ENCODE measurements at places on chromosomes 1 and 21.

DNA sequence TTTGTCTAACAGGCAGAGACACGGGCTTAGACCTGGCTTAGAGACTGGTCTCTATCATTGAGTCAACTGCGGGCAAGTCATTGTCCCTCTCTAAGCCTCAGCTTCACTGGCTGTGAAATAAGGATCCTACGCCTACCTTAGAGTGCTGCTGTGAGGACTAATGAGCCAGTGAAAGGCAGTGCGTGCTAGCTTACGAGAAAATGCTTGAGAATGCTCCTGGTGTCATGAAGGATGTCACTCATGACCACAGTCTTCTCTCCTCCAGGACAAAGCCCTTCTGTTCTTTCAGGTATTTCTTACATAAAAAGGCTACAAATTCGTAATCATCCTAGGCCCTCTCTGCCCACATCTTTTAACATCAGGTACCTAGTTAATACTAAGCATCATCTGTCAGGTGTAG lies 16.5 kb upstream of the A3GALT2 start:
- DNase-seq: no peak

DNA sequence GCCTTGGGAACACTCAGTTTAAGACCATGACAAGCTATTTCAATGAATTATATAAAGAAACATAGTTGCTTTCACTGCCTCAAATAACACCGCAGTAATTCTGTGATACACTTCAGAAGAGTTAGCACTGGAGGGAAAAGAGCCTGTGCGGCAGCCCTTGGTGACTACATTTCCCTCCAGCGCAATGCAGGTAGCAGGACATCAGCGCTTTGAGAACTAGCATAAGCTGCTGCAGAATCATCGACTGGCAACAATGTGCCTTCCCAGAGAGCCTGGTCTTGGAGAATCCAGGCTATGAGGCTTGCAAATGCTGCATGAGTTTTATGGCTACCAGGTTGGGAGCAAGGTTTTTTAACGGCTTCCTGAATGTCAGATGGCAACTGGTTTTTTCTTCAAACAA lies 7.5 kb downstream of the NRIP1 start:
- DNase-seq: no peak

DNA sequence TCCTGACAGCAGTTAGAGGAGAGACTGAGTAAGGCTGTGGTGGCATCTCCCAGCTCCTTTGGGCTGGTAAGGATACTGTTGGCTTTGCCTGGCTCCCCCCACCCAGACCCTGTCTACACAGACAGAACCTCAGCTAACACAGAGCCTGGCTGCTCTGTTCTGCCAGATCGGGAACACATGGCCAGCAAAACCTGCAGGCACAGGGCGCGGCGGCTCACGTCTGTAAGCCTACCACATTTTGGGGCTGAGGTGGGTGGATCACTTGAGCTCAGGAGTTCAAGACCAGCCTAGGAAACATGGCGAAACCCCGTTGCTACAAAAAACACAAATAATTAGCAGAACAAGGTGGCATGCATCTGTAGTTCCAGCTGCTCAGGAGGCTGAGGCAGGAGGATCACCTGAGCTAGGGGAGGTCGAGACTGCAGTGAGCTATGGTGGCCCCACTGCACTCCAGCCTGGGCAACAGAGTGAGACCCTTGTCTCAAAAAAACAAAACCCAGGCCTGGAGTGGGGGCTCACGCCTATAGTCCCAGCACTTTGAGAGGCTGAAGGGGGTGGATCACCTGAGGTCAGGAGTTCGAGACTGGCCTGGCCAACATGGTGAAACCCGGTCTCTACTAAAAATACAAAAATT lies 6.7 kb downstream of the CSTB start:
- DNase-seq: no peak

- no peak for DNase-seq
Observed at GRCh38 chr1:223048026-223048425, 95.0 kb downstream of the TLR5 start.

- no peak for DNase-seq
Observed at GRCh38 chr1:153639280-153639679, 5.4 kb downstream of the CHTOP start.

DNA sequence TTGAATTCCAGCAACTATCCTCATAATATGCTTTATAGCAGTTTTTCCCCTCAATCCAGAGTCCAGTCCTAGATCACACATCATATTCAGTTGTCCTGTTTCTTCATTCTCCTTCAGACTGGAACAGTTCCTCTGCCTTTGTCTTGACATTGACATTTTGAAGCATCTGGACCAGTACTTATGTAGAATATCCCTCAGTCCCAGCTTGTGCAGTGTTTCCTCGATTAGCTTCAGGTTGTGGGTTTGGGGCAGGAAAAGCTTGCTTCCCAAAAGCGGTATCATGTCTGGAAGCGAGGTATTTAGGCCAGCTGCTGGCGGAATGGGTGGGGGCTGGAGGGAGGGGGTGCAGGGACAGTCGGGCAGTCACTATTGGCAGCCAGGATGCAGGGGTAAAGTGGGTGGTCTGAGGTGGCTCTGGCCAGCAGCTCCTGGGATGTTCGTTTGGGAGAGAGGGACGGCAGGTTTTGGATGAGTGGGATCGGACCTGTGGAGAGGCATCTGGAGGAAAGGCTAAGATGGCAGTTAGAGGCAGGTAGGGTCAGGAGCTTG lies 6.5 kb downstream of the THEMIS2 start:
- DNase-seq: no peak

- no peak for DNase-seq
Observed at GRCh38 chr1:171494076-171494475, 8.7 kb downstream of the PRRC2C start.

DNA sequence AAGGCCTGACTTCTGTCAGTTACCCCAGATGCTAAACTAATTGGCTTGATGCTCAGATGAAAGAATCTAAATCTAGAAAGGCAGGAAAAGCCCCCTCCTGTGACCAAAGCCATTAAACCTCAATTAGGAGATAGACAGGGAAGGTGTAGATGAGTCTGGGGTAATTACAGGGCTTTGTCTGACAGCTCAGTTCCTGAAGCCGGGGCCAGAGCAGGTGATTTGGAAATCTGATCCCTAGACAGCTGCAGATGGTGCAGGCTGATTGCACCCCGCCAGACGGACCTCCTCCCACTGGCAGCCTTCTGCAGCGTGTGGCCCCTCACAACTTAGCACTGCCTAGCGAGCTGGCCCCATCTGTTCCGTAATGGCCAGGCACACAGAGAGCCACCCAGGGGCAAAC lies 395.1 kb downstream of the HLX start:
- no peak for DNase-seq

- DNase-seq: no peak
Observed at GRCh38 chr1:243247901-243248300, 7.2 kb downstream of the CEP170 start.

DNA sequence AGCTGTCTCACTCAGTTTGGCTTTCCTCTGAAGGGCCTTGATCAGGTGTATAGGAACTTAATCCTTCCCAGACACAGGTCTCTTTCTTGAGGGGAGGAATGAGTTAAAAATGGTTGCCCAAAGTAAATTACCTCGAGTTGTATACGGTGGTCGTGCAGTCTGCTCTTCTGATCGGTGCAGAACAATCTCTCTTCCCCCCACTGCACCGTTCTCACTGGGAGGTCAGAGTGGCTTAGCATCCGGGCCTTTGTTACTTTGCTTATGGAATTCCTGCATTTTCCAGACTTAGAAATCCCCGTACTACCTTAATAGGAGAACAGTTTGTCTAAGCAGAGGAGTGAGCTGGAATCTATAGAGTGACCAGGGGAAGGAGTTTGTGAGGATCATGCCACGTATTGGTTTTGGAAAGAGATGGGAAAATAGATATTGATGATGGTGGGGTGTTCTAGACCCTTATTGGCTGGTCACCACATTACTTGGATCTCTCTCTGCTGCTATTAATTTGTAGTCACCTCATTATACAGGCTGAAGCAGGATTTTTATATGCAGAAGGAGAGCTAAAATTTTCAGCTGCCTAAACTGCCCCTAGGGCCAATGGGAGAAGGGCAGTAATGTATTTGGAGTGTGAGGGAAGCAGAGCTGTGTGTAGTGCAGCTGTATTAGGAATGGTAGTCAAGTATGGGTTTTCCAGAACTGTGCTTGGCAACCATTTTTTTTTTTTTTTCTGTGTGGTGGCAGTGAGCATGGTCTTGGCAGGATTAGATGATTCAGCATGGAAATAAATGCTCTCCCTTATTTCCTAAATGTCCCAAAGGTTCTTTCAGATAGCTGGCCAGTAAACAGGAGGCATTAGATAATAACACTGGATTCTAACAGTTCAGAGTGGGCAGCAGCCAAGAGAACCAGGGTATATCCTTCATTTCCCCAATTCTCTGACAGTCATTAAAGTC lies 81.5 kb downstream of the NDUFS5 start:
- DNase-seq: no peak

DNA sequence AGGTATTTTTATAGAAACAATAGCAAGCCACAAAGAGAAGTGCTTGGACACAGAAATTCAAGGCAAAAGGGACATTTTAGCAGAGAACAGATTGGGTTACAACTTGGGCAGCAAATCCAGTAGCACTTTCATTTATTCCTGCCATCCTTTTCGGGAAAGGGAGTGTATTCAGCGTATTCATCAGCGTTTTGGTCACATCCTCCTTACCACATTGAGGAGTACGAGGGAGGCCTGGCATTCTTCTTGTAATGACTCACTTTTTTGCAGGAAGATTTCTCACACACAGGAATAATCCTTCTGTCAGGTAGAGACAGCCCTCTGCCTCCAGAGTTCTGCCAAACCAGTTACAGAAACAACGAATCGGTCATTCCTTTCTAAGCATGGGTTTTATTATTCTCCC lies 18.1 kb upstream of the FAM78B start:
- DNase-seq: no peak

DNA sequence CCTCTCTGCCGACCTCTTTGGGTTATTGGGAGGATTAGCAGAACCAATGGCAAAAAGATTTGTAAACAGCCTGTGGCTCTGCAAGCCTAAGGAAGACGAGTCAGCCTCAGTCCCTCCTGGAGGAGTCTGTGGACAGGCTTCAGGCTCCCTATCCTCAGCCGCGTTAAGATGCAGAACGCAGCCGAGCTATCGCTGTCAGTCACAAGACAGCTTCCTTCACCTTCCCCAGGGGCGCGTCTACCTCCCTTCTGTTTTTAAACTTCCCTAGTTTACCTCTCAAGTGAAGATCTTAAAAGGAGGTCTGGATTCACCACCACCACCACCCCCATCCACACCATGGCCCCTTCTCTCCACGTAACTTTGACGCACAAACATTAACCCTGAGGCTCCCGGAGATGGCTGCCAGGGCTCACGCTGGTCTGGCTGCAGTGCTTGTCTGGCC lies 738 bp downstream of the CAMK1G start:
- no peak for DNase-seq

GRCh38 chr1:223513309-223513708 lies 120.1 kb downstream of the CCDC185 start:
- DNase-seq: no peak

DNA sequence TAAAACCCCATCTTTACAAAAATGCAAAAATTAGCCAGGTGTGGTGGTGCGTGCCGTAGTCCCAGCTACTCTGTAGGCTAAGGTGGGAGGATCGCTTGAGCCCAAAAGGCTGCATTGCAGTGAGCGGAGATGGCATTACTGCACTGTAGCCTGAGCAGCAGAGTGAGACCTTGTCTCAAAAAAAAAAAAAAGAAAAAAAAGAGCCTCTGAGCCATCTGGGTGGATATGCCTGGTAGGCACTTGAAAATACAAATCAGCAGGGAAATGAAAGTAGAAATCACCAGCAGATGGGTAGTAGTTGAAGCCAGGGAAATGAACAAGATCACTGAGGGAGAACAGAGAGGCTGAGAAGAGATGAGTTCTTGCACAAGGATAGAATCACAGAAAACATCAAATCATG lies 131.0 kb upstream of the HMCN1 start:
- no peak for DNase-seq

GRCh38 chr1:12447307-12447706 lies 170.7 kb downstream of the DHRS3 start:
- DNase-seq: no peak

GRCh38 chr1:79117376-79117775 lies 110.8 kb upstream of the ADGRL4 start:
- no peak for DNase-seq

- no peak for DNase-seq
Observed at GRCh38 chr1:1106510-1107221, 9.2 kb downstream of the C1orf159 start.

GRCh38 chr1:5053744-5054143 lies 399.3 kb downstream of the AJAP1 start:
- peak; percentile 12 for DNase-seq
